Stimulated activated CD4-positive, alpha-beta T cell treated with anti-CD3 and anti-CD28 coated beads, Interleukin-1b, Interleukin-23, amount 100 ng/mL, for 1 hour (primary cell): ENCODE measurements at places on chromosomes 16 and 17.
A peak's percentile ranks its signal among the peaks of the same experiment; 100 is the strongest.

DNA sequence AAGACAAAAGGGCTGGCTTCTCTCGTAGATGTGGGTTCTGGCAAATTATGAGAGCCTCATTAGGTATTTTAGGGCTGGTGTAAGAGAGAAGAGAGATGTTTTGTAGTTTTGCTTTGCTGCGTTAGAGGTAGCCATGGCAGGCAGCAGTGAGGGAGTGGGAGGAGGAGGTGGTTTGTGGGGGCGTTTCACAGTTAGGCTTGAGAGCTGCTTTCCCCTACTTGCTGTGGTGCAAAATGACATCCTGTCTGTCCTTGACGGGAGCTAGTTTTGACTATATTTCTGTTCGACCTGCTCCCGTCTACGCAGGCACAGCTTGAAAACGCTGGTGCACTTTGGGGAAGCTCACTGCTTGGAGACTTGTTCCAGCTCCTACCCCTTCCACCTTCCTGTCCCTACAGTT lies 75.5 kb downstream of the SLC5A11 start:
- no peak for DNase-seq

GRCh38 chr17:81929253-81930141 lies 2.0 kb upstream of the MAFG start:
- no peak for DNase-seq

GRCh38 chr17:49997773-49998703 lies 3.0 kb upstream of the DLX3 start:
- peak; percentile 63 for DNase-seq

DNA sequence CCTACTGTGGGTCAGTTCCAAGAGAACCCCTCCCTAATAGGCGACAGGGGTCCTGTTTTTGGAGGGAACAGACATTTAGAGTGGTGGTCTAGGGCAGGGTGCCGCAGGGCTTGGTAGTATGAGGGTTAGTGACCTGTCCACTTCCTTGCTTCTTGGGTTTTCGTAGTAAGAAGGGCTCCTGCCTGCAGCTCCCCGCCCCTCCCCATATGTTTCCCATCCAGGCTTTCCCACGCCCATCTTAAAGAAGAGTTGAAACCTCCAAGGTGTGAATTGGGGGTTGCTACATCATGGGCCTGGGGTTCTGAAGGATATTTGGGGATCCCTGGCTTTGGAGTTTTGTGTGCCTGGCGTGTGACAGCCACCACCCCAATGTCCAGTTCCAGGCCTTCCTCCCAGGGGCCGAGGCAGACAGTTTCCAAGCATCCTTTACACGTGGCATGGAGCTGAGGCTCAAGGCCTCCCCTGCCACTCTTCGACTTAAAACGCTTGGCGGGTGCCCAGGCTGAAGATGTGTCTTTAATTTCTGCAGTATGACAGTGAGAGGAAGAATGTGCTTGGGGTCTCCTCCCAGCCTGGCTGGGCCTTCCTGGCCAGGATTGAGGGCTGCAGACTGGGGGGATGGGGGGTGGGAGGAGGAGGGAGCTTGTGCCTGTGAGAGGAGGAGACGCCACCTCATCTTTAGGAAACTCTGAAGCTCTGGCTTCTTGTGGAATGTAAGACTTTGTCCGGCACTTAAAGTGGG lies 2.3 kb upstream of the COL1A1 start:
- no peak for DNase-seq
